Activated naive CD4-positive, alpha-beta T cell (primary cell): ENCODE measurements at places on chromosomes 7 and 10.

DNA sequence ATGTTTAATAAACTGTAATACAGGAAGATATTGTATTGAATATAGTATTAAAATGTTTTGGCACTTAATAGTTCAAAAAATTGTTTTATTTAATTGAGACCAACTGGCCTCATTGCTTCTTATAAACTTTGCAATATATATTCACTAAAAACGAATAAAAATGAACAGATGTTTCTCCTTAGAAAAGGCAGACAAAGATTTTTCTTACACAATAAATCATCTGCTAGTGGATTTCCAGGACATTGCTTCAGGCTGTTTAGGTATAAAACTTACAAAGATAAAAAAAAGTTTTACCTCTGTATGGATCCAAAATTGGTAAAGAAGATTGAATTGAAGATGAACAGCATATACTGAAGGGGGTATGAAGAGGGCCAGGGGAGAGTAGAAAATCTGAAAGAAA lies 143.6 kb downstream of the AGMO start:
- no peak for DNase-seq

DNA sequence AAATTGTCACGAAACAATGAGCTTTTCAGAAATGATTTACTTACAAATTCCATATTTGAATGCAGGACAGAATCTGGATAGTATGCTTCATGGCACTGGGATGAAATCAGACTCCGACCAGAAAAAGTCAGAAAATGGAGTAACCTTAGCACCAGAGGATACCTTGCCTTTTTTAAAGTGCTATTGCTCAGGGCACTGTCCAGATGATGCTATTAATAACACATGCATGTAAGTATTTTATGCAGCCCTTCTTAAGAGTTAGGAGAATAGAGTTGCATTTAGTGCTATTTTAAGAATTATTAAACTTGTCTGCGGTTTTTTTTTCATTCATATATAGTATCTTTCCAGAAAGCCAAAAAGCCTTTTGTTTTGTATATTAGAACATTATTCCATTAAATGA lies 67.4 kb downstream of the MMRN2 start:
- DNase-seq = no peak

DNA sequence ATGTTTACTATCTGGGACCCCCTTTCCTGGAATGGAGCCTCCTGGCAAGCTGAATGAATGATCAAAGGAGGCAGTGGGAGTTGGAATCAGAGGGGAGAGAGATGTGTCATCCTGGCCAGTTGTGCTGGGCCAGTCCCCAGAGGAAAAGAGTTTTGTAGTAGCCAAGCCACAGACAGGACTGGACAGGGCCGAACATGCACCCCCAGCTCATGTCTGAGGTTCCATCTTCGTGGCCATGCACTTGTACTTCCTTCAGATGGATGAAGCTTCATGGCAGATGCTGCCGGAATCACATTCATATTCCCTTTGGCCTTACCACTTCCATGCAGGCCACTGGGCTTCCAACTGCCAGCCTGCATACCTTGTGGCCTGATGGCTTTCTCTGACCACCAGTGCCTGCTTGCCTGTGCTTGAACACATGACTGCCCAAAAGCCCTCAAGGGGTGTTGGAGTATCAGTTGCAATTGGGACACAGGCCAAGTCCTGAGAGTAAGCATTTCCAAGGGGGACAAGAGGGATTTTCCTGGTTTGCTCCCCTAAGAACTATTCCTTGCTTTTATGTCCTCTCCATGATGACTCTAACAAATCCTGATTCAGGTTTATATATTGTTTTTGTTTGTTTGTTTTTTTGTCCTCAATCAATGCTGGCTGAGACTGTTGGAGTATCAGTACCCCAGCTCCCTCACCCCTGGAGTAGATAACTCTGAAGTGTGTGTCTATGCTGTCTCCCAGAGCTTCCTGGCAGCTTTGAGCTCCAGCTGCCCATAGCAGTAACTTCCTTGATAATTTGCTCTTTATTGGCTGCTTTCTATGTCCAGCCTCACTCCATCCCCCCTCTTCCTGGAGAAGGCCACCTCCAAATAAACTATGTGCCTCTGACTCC lies 63.6 kb downstream of the TMEM130 start:
- no peak for DNase-seq

DNA sequence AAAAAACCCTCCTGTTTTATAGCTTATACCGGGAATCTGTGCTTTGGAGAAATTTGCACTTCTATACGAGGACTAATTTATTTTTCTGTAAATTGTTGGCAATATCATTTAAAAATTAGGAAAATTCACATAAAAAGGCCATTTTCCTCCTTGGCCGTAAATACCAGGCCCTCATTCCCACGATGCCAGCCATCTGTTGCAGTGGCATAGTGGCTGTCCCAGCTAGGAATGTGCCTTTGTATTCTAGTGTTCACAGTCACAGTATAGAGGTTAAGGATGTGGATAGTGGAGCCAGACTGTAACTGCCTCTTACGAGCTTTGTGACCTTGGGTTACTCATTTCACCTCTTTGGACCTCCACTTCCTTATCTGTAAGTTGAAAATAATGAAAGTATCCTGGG lies 312.5 kb downstream of the GPR158 start:
- DNase-seq = no peak

DNA sequence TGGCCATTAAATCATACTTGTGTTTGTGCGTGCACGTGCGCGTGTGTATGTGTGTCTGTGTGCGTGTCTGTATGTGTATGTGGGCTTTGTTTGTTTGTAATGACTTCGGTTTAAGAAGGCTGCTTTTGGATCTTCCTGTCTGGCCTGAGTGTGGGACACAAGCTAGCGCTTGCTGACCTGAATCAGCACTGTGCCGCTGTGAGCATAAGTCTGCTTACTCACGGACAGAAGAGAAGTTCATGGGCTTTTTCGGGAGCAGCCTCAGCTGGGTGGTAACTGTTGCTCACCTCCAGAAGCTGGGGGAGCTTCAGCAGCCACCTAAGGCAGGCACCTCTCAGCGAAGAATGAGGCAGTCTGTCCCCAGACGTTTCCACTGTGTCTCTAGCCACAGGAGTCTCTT lies 56.1 kb upstream of the TRUB1 start:
- DNase-seq = no peak

GRCh38 chr10:7520507-7521485 lies 110.0 kb upstream of the SFMBT2 start:
- no peak for DNase-seq
